Activated effector memory CD4-positive, alpha-beta T cell treated with anti-CD3 and anti-CD28 coated beads, Interleukin-2, amount 50 U/mL, for 16 hours (primary cell): ENCODE measurements at places on chromosomes 11 and 22.

GRCh38 chr22:31343235-31344191 is 2.6 kb downstream of the PATZ1 start:
- DNase-seq: peak; percentile 69

- DNase-seq: no peak
Observed at GRCh38 chr11:14446701-14447169, 52.9 kb downstream of the COPB1 start.

- peak; percentile 31 for DNase-seq
Observed at GRCh38 chr11:45384016-45384415, 97.9 kb upstream of the SYT13 start.

DNA sequence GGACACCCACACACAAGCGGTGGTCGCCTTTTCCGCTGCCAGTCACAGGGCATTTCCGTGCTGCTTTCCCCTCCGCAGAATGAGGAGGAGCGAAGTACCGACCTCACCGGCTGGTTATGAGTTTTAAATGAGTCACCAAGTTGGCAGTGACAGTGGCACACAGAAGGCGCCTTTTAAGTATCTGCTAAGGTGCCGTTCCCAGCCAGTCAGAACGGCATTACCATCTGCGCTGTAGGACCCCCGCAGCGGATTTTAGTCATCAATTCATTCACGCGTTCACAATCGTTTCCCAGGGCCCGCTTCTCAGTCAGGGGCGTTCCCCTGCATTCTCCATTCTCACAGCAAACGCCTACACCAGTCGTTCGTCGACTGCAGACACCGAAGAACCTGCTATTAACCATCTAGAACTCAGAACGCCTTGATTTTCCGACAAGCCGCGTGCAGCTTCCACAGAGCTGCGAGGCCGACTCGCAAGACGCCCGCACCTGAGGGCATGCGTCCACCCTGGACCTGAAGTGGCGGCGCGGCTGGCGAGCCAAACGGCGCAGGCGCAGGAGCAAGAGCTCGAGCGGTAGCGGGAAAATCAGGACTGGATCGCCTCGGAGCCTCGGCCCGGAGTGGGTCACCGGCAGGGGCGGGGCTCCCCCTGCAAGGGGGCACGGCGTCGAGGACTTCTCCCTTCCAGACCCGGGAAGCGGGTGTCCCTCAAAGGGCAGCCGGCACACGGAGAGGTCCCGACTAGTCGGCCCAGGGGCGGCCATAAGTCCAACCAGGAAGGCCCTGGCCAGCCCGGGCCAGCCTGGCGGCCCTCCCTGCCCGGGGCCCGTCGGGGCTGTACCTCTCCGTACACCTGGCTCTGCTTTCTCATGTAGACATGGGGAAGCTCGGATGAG is 642 bp downstream of the CYP2R1 start:
- DNase-seq: peak; percentile 94

DNA sequence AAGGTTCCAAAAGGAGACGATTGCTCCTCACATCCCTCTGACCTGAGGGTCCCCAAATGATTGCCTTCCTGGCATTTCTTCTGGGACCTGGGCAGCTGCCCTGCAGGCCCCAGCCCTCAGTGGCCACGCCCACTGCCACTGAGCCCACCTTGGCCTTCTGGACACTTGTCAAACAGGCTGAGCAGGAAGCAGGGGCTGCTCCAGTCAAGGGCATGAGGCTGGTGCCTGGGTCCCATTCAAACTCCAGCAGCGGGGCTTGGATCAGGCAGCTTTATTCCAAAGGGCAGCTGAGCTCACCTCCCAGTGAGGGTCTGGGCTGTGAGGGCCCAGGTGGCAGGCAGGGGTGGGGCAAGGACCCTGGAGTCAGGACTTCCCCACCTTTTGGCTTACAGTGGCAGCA is 13.6 kb downstream of the KCTD17 start:
- DNase-seq: no peak

DNA sequence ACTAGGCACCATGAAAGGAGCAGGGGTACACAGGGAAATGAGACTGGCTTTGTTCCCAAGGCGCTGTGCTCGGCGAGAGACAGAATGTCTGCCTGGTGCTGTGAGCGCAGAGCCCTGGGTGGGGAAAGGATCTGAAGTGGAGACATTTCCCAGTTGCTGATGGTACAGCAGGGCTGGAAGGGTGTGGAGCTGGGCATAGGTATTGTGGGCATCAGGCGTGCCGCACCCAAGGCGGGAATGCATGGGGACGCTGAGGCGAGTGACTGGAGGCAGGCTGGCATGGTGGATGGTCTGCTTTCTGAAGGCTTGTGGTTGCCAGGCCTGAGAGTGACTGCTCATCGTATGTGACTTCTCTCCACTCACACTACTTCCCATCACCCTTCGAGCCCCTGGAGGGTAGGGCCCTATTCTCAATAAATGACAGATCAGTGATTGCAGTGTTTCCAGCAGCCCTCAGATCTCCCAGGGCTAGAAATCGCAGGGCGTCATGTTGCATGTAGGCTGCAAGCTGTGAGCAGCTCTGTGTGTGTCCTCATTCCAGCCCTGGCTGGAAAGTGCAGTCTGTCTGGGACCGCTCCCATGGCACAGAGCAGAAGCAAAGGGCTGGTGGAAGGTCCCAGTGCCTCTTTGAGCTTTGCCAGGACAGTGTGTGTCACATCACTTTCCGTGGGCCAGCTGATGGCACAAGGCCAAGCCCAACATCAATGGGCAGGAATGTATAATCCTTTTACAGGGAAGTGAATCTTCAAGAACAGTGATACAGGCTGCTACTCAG is 67.7 kb downstream of the TBC1D22A start:
- no peak for DNase-seq

- DNase-seq: no peak
Observed at GRCh38 chr22:24088816-24089215, 77.7 kb downstream of the CABIN1 start.

DNA sequence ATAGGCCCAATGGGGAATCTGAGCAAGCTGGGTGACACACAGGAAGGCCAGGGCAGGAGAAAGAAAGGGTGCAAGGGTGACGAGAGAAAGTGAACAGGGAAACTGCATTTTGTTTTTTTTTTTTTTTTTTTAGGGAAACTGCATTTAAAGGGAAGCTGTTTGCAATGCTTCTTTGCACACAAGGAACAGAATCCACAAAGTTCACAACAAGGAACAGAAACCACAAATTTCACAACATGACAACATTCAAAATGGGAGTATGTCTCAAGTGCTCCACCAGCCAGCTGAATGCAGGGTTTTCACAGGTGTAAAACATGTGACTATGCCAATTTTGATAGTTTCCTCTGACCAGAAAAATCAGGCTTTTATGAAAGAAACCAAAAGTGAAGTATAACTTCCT is 6.8 kb upstream of the PLAAT3 start:
- DNase-seq: no peak

- DNase-seq: no peak
Observed at GRCh38 chr22:39703928-39704639, 133.5 kb downstream of the CACNA1I start.

- peak; percentile 78 for DNase-seq
Observed at GRCh38 chr22:43262990-43263644, 76.2 kb upstream of the TTLL12 start.

GRCh38 chr11:1969035-1969434 is 21.9 kb downstream of the MRPL23 start:
- no peak for DNase-seq

GRCh38 chr11:991711-992307 is 44.7 kb downstream of the MUC6 start:
- no peak for DNase-seq

DNA sequence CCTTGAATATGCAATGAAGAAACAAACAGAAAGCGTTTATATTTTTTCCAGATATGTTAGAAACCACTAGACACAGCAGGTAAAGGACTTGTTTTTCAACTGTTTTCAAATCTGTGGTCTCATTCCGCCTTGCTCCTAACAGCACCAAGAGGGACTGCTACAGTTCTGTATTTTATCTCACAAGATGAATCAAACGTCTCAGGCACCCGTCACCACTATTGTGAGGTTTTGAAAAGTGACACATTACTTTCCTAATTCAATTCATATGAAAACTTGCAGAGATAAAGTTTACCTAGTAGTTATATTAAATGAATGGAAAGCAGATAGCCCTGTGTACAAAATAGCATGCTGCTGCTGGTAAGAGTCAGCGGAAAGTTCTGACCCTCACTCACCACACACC is 386.3 kb downstream of the ETS1 start:
- no peak for DNase-seq

GRCh38 chr11:127806501-127806900 is 780.9 kb downstream of the ETS1 start:
- no peak for DNase-seq

GRCh38 chr22:28232204-28232603 is 313.1 kb upstream of the PITPNB start:
- no peak for DNase-seq

DNA sequence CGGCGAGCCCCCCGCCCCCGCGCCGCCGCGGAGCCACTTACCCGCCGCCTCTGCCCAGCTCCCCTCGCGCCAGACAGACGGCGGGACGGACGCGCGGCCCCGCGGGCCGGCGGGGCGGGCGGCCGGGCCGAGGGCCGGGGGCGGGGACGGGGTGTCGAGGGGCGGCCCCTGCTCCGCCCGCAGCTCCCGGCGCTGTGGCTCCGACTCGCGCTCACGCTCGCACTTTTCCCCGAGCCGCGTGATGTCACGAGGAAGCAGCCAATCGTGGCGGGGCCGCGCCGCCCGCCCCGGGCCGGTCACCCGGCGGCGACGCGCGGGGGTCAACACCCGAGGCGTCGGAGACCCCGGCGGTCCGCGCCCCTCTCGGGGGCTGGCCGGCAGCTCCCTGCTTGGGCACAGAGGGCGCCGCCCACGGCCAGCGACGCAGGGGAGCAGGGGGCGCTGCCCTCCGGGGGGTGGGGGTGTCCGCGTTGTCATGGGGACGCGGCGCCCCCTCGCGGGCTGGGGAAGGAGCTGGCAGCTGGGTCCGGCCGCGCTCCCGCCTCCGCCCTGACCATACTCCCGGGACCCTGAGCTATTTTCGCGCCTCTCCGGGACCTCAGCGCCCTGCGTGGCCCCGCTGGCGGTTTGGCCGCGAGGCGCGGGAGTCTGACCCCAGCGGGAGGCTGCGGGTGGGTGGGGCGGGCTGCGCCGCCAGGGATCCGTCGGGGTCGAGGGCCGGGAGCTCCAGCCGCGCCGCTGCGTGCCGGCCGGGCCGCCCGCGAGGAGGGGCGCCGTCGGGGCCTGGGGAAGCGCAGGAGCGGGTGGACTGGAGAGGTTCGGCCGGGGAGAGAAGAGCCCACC is at the start of gene CHRM4:
Gene CHRM4, minus strand, starts transcription at position 199 of the 843 bp plus-strand sequence. CDS start 5,219 bp downstream, outside the sequence.
- DNase-seq: no peak

DNA sequence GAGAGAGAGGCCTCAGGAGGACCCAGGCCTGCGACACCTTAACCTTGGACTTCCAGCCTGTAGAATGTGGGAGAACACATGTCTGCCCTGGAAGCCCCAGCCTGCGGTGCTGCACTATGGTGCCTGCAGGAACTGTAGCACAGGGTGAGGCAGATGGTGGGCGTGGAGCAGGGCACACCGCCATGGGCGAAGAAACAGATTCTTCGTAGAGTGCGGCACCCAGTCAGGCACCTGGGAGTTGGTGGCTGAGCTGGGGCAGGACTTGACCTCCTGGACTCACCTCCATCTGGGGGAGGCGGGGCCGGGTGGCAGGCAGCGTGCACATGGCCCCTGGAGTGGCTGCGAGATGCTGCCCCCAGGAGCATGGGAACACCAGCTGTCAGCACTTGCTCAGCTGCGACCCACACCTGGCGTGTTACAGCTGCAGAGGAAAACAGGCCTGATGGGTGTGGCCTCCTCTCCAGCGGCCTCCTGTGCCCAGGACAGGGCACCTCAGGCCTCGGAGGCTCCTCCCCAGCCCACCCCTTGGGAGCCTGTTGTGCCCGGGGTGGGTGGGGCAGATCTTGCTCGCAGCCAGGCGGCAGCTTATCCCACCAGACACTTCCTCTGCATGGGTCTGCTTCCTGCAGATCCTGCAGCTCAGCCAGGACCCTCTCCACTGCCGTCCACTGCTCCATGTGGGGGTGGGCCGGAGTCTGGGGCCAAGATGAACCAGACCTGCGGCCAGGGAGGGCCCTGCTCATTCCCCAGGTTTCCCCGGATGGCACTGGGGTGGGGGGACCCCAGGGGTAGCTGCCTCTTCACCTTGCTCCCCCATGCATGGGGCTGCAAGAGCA is 80.4 kb downstream of the MYEOV start:
- DNase-seq: peak; percentile 48

- peak; percentile 22 for DNase-seq
Observed at GRCh38 chr11:65774525-65775306, 6.1 kb downstream of the AP5B1 start.

DNA sequence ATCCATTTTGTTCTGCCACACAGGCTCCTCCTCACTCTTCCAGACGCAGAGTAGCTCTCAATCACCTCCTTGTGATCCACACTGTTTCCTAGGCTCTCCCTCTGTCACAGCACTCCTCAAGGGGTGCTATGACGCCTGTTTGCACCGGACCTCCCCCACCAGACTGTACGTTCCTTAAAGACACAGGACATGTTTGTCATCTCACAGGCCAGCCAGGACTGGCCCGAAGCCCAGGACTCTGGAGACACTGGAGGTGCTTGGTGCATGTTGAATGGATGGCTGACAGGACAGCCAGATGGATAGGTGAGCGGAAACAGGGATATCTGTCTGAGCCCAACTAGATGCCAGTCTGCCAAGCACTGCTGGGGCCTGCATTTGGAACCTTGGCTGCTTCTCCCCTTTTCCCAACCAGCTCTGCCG is 13.6 kb downstream of the PLA2G6 start:
- DNase-seq: no peak

DNA sequence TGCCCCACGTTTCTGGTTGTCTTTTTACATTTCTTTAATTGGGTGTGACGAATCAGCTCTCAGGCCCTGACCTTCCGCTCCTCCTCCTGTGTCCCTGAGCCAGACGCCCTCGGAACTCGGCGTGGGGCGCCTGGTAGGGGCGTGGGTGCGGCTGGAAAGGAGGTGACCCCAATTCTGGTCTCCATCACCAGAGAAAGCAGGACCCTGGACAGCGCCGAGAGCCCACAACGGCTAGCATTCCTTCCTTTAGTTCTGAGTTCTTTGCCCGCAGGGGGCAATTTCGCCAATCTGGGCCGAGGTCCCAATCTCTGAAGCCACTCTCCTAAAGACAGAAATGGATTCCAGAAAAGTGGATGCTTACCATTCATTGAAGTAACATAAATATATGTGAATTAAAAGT is 11.7 kb upstream of the RBMXL2 start:
- no peak for DNase-seq

GRCh38 chr22:48706934-48707762 is 1120.5 kb downstream of the BRD1 start:
- peak; percentile 33 for DNase-seq

- DNase-seq: no peak
Observed at GRCh38 chr11:101008961-101009689, 120.5 kb downstream of the PGR start.

DNA sequence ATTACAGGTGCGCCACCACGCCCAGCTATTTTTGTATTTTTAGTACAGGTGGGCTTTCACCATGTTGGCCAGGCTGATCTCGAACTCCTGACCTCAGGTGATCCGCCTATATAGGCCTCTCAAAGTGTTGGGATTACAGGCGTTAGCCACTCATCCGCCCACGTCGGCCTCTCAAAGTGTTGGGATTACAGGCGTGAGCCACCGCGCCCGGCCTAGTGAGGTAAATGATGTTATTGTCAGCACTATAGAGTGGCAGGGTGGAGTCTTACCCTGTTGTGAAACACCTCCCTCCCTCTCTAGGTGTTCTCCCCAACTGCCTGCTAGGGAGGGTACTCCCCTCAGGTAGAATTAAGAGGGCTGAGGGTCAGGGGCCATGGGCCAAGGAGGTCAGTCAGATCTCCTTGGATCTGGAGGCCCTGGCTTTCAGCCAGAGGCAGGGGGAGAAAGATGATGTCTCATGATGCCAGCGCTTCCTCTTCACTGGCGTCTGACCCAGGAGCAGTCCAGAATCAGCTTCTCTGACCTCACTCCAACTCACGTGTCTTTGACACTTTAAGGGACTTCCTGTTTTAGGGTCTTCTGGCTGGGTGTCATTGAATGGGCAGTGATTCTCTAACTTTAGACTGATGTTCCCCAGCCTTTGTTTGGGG is 2.0 kb downstream of the GGA1 start:
- DNase-seq: no peak
